Frontal cortex (tissue), 4 donors: ENCODE measurements at places on chromosomes 7 and 10.

DNA sequence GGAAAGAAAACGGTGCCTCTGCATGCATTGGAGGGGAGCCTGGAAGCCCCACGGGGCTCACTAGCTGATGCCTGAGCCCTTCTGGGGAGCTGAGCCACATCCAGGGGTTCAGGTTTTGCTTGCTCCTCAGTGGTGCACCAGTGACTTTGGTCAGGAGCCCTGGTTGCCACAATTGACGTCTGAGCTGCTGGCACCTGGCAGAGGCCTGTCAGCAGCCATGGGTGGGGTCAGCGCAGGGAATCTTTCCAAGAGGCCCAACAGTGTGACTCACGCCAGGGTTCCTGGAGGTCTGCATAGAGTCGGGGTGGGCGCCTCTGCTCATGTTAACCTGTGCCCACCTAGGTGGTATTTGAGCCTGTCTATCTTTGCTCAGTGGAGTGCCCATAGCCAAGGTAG lies 138.7 kb downstream of the NEURL1 start:
- no peak for DNase-seq

GRCh38 chr7:107882766-107883165 lies 8.2 kb upstream of the DLD start:
- no peak for DNase-seq

DNA sequence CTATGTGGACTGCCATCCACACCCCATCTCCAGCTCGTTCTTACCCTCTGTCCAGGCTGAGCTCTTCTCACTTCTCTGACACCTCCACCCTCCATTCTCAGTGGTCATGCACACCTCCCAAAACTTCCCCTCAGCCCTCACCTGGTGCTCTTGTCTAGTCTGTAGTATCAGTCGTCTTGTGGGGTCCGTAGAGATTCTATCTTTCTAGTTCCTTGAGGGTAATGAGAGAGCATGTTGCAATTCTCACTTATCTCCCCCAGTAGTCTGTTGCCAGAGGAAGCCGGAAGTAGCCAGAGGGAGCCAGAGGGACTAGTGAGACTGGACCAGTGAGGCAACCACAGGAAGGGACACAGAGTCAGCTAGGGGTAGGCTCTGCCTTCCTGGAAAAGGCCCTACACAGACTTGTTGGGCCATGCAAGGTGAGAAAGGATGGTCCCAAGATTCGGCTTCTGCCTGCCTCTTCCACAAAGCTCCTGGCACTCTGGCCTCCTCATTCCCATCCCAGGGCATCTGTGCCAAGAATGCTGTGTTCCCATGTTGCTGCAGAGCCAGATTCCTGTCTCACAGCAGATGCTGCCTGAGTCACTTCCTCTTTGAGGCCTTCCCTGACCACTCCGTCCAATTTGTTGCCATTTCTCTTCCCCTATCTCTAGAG lies 50.6 kb upstream of the DUSP5 start:
- no peak for DNase-seq

DNA sequence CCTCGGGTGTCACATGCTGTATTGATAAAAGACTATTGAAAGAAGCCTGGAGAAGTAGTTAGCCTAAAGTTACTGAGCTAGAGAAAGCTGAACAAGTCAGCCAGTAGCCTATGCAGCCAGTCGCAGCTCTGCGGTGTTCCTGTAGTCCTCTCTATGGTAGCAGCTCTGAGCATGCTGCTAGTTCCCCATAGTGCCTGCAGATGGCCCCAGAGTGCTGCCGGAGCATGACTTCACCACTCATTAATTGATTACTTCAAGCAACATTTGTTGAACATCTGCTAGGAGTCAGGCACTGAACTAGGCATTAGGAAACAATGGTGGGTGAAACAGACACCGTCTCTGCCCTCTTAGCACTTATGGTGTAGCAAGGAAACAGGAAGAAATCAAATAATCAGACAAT lies 422.7 kb downstream of the SORCS3 start:
- no peak for DNase-seq

- no peak for DNase-seq
Measured at GRCh38 chr10:17675638-17676037, 31.7 kb downstream of the STAM start.

GRCh38 chr10:5959142-5959541 lies 18.2 kb downstream of the IL15RA start:
- no peak for DNase-seq

- no peak for DNase-seq
Measured at GRCh38 chr7:120521761-120522737, 249.1 kb downstream of the KCND2 start.

GRCh38 chr7:28026237-28026636 lies 154.4 kb downstream of the JAZF1 start:
- no peak for DNase-seq

DNA sequence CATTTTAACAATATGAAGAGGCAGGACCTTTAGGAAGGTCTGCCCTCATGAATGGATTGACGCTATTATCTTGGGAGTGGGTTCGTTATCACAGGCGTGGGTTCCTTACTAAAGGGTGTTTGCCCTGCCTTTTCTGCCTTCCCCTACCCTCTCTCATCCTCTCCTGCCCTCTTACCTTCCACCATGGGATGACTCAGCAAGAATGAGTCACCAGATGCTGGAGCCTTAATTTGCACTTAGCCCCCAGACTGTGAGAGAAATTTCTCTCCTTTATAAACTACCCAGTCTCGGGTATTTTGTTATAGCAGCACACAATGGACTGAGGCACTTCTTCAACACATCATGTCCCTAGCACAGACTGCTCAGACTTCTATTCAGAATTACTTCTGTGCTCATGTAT lies 31.4 kb upstream of the ZNF32 start:
- DNase-seq, result no peak

DNA sequence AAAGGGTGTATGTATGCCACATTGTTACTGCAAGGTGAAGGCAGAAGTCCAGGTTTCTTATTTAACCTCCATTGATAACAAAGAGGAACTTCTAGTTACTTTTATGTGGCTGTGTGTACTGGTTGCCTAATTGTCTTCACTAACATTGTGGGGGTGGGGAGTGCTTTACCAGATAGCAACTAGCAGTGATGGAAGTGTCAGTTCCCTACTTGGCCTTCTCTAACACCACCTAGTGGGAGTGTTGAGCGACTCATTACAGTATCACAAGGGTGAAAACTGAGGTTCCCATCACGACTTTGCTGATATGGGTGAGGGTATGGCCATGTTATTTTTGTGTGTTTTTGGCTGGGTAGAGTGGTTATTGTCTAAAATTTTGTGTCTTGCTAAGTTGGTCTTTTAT lies 274.4 kb downstream of the THSD7A start:
- no peak for DNase-seq

GRCh38 chr10:30200017-30200415 lies 140.6 kb upstream of the JCAD start:
- DNase-seq, result no peak

GRCh38 chr7:157484411-157485081 lies 147.7 kb downstream of the DNAJB6 start:
- no peak for DNase-seq

- DNase-seq, result no peak
Measured at GRCh38 chr10:73920089-73920488, 9.2 kb downstream of the PLAU start.

DNA sequence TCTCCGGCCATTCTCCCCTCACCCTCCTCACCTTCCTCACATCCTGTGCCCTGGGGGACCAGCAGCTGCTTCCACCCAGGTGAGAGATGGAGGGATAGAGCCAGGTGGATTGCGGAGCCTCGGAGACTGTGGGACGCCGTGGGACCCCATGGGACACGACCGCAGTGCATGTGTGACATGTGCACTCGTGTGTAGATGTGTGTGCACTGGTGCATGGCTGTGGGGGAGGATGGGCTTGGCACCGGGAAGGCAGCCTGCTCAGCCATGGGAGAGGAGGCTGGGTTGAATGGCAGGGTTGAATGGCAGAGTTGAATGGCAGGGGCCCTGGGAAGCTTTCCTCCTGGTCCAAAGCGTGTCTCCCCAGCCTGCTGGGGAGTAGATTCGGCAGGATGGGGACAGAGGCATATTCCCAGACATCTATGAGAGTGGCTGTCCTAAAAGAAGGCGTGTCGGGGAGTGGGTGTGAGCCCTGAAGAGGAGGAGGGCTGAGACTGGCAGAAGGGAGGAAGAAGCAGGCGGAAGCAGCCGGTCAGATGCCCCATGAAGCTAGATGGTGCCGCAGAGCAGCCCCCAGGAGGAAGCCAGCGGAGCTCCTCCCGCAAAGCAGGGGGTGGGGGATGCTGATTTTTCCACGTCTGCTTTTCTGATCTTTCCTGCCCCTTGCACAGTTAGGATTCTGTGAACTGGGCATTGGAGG lies 815 bp downstream of the GIMAP8 start:
- no peak for DNase-seq

- DNase-seq, result no peak
Measured at GRCh38 chr7:30595436-30596013, 847 bp downstream of the GARS1 start.

DNA sequence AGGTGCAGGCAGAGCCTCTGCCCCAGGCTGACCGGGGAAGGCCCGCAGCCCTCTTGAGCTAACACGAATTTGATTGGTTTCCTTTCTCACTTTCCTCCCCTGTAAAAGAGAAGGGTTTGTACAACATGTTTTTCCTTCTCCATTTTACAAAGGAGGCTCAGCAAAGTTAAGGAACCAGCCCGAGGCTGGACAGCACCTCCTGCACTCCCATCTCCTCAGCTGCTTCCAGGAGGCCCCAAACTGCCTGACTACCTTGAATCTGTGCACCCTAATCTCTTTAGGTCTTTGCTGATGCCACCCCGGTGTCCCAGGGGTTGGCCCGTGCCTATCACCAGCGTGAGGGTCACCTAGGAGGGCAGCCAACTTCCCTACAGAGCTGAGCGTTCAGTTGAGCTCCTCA lies 4.2 kb downstream of the ALKBH4 start:
- no peak for DNase-seq

- DNase-seq, result no peak
Measured at GRCh38 chr7:102991540-102992214, 78.9 kb downstream of the LRRC17 start.

- no peak for DNase-seq
Measured at GRCh38 chr7:159207393-159207792, 62.7 kb upstream of the VIPR2 start.

DNA sequence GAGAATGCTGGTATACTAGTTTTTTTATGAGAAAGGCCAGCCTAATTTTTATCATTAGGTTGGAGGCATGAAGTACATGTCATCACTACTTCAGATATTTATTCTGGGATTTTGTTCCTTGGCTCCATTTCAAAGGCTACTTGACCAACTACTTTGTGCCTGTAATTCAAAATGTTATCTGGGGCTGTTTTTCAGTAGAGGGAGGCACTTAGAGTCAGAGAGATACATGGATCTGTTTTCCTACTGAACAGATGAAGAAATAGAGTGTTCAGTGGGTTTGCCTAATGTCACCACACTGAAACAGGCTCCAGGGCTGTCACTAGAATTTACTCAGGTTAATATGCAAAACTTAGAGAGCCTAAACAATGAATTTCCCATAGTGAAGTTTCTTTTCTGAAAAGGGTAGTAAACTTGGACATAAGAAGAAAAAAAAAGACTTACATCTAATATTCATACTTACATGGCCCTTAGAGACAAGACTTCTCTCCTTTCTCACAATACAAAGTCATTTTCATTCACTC lies 127.3 kb upstream of the ITGB1 start:
- no peak for DNase-seq

GRCh38 chr10:108465871-108466641 lies 1301.5 kb upstream of the SORCS1 start:
- peak; percentile 52 for DNase-seq

GRCh38 chr10:932589-932988 lies 1.1 kb upstream of the LARP4B start:
- no peak for DNase-seq

DNA sequence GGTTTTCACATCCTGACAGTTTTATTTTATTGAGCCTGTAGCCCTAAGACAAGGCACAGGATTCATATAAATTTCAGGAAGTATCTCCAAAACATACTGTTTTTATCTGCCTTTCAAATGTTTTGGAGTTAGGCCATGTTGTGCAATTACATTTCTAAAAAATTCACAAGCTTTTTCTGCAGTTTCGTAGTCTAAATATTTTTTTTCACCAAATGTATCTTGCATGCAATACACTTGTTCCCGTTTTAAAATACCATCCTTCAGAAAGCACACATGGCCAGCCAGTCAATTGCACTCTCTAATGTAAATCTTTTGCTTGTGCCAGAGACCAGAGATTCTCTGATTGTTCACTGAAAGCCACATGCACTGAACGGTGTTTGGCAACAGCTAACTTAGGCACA lies 161.5 kb upstream of the PRKCQ start:
- no peak for DNase-seq

DNA sequence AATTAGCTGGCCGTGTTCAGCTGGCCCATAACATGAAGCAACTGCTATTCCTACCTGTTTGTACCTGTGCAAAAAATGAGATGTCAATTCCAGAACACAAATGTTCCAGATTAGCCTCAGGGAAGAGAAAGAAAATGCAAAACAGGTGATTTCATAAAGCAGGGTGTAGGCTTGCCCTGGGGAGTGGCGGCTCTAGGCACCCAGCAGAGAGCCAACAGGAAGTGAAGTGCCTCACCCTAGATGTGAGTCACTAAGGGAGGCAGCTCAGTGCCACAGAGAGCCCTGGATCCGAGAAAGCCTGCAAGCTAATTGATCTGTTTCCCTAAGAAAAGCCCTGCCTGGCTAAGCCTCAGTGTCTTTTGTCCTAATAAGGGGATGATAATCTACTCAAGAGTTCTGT lies 240.0 kb downstream of the ARHGAP21 start:
- no peak for DNase-seq

- DNase-seq, result no peak
Measured at GRCh38 chr10:71695502-71696476, 23.8 kb downstream of the C10orf105 start.

DNA sequence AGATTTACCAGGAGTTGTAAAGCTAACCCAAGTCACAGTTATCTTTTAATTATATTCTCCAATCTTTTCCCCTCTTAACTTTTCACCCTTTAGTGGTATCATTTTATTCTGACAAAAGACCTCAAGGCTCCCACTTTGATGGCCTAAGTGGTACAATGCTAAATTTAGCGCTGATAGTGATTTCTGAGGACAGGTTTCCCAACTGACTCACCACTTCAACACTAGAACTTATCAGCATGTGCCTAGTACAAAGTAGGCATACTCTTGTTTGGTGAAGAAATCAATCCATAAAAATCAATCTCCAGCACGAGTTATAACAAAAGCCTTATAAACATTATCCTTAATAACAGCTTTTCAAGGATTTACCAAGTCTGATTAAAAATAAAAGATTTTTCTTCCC lies 7.5 kb downstream of the SNX13 start:
- DNase-seq, result no peak

DNA sequence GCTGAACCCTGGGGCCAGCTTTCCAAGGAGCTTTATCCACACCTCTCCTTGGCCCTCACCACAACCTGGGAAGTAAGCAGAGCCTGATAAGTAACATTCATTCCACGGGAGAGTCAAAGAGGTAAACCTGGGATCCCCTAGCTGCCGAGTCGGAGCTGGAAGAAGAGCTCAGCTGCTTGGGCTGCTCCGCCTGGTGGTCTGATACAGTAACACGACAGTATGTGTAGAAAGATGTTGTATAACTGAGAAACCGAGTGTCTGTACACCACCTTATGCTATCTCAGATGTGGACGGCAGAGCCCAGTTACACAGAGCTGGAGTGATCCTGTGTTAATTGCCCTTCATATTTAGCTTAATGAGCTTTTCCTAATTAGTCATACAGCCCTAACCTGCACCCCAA lies 151.3 kb upstream of the KMT2E start:
- DNase-seq, result no peak
